ENCODE measurements at places on chromosomes 5 and 9.

GRCh38 chr9:133120501-133121197 is 391 bp downstream of the RALGDS start:
- no peak for DNase-seq

GRCh38 chr5:10511741-10512640 is 51.9 kb upstream of the ANKRD33B start:
- DNase-seq: no peak

DNA sequence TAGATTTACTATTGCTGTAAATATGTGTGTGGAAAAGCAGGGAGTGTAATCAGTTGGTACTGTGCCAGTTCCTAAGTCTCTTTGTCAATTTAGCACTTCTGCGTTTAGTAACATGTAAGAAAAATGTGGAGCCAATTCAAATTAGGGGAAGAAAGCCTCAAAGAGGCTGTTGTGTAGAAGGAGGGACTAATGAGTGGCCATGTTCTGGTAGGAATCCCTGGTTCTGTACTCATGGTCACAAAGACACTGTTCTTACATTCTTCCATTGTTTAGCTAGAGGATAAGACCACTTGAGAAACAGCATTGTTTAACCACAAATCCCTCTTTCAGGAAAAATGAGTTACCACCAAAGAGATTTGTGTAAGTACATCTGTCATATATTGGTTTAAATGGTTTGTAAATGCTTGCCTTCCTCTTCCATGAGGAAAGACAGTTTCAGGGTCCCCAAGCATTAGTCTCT is 14.9 kb downstream of the ARHGEF28 start:
- no peak for DNase-seq

- no peak for DNase-seq
These were observed 232.1 kb downstream of the ENC1 start for GRCh38 chr5:74408150-74409043.

- no peak for DNase-seq
These were observed 5.7 kb upstream of the OLFM1 start for GRCh38 chr9:135081731-135082130.

GRCh38 chr5:67272453-67273130 is 76.0 kb upstream of the CD180 start:
- DNase-seq: no peak

DNA sequence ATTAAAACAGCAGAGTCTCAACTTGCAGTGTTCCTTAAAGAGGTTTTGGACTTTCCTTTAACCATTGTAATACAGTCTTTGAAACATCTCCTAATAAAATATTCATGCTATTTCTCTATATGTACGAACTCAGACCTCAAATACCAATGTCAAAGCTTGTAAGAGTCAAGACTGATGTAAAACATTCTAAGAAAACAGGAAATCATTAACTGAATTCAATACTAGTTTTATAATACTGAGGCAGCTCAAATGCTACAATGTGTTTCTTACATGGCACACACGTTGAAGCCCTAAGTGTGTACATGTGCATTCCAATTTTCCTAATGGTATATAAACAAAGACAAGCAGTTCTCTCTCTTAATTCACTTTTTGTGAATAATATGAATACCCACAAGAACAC is 11.6 kb downstream of the PSIP1 start:
- DNase-seq: no peak

- DNase-seq: no peak
These were observed 87.0 kb upstream of the SPRY4 start for GRCh38 chr5:142411656-142412425.

- DNase-seq: no peak
These were observed 83.9 kb downstream of the MTREX start for GRCh38 chr5:55391707-55392106.

- DNase-seq: no peak
These were observed 71.5 kb downstream of the GADD45G start for GRCh38 chr9:89676281-89676680.

GRCh38 chr5:50856401-50857119 is 190.1 kb downstream of the PARP8 start:
- DNase-seq: no peak

GRCh38 chr9:134214766-134215419 is 50.5 kb upstream of the RNU6ATAC start:
- DNase-seq: no peak

DNA sequence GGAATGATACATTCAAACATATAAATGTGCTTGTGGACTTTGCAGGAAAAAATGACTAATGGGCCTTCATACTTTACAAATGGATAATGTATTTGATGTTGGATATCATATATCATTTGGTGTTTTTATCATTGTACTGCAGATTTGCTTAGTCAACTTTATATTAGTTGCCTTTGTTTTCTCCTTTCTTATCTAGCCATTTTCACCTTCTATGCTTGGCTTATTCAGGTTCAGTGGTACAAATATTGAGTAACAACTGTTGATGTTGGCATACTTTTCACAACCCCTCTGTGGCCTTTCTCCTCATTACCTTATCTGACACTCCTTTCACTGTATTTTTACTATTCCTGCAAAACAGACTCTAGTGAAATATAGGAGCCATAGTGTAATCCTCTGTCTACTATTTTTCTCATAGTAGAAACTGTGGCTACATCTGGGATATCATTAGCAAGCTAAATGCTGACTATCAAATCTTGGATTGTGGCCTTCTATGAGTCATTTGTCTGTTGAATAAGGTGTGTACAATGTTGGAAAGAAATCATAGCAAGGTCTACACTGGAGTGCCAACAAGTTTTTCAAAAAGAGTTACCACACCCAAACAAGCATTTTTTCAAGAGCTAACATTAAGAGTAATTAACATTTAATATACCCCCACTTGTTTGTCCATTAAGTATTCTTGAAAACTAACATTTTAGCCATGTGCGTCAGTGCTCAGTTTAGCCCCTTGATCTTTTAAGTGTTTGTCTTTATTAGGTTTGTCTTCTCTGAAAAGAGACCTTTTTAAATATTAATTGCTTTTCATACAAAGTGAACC is 330.1 kb downstream of the ADGRV1 start:
- DNase-seq: no peak

DNA sequence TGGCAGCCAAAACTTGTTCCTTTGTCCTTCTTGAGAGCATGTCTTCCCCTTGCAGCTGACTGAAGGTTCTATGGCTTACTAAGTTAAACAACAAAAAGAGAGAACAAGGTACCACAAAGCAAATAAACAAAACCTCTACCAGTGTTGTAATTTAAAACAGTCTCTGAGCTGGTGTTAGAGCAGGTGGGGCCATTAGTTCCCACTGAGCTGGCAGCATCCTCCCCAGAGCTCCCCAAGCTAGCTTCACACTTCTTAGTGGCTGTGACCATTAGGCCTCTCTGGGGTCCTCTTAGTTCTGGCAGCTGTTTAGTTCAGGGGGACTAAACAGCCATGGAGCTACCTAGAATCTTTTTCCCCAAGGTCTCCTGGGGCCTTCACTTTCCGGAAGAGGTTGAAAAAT is 128.6 kb upstream of the ELL2 start:
- DNase-seq: no peak

- no peak for DNase-seq
These were observed 883 bp upstream of the RNF145 start for GRCh38 chr5:159210210-159210661.

- no peak for DNase-seq
These were observed 58.6 kb downstream of the TMC1 start for GRCh38 chr9:72579880-72580550.

DNA sequence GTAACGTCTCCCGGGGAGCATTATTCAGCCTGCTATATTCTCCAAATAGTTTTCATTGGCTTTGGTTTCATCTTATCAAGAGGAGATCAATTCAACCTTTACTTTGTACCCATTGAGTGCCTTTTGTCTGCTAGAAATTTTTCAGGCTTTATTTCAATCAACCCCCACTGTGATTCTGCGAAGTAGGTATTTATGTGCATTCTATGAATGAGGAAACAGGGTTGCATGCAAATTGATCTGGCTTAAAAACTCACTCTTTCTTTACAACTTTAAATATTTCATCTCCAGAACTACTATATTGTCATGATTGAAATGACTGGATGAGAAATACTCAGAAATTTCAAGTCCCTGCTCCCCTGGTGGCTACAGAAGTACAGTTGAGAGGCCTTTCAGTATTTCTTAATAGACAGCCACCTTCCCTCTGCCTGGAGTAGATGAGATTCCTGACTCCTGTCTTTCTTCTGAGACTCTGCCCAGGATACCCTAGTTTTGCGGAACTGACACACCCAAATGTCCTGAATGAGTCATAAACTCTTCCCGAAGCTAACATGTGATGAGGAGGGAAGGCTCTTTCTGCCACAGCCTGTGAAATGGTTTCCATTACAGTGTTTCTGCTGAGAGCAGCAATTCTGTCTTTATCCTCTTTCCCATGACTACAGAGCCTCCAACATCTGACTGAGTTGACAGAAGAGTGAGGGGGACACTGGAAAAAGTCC is 52.6 kb upstream of the TNC start:
- DNase-seq: no peak

- DNase-seq: no peak
These were observed 67.1 kb upstream of the UNC5A start for GRCh38 chr5:176743136-176743861.

DNA sequence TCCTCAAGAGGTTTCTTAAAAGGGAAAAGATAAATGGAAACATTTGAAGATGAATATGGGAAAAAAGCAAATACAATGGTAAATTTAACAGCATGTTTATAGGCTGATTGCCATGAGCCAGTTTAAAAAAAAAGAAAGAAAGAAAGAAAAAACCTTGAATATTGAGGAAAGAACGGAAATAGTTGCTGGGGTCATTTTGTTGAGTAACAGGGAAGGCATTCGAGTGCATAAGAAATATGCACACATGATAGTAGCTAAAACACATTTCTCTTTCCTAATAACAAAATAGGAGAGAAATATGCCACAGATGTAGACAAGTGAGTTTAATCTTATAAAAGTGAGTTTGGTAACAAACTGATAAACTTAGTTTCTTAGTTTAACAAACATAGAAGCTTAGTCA is 864.6 kb upstream of the ACO1 start:
- no peak for DNase-seq

GRCh38 chr9:125435776-125436612 is 174.4 kb downstream of the GAPVD1 start:
- DNase-seq: no peak

DNA sequence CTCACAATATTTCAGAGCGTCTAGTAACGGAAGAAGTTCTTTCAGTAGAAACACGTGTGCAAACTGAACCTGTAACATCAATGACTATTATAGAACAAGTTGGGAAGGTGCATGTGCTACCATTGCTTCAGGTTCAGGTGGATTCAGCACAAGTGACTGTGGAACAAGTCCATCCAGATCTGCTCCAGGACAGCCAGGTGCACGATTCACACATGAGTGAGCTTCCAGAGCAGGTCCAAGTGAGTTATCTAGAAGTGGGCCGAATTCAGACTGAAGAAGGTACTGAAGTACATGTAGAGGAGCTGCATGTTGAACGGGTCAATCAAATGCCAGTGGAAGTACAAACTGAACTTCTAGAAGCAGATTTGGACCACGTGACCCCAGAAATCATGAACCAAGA is 17.4 kb upstream of the NIM1K start:
- DNase-seq: no peak

GRCh38 chr9:32483343-32483742 is 42.7 kb downstream of the RIGI start:
- DNase-seq: no peak

- DNase-seq: no peak
These were observed 64.1 kb downstream of the OSTF1 start for GRCh38 chr9:75152416-75152815.

GRCh38 chr5:58629271-58630159 is 46.6 kb downstream of the RAB3C start:
- DNase-seq: no peak

- no peak for DNase-seq
These were observed 1290.3 kb upstream of the CDH9 start for GRCh38 chr5:28328681-28329080.

- no peak for DNase-seq
These were observed 5.9 kb upstream of the PRKACG start for GRCh38 chr9:69019808-69020207.

GRCh38 chr5:17233488-17233887 is 16.1 kb downstream of the BASP1 start:
- DNase-seq: no peak

DNA sequence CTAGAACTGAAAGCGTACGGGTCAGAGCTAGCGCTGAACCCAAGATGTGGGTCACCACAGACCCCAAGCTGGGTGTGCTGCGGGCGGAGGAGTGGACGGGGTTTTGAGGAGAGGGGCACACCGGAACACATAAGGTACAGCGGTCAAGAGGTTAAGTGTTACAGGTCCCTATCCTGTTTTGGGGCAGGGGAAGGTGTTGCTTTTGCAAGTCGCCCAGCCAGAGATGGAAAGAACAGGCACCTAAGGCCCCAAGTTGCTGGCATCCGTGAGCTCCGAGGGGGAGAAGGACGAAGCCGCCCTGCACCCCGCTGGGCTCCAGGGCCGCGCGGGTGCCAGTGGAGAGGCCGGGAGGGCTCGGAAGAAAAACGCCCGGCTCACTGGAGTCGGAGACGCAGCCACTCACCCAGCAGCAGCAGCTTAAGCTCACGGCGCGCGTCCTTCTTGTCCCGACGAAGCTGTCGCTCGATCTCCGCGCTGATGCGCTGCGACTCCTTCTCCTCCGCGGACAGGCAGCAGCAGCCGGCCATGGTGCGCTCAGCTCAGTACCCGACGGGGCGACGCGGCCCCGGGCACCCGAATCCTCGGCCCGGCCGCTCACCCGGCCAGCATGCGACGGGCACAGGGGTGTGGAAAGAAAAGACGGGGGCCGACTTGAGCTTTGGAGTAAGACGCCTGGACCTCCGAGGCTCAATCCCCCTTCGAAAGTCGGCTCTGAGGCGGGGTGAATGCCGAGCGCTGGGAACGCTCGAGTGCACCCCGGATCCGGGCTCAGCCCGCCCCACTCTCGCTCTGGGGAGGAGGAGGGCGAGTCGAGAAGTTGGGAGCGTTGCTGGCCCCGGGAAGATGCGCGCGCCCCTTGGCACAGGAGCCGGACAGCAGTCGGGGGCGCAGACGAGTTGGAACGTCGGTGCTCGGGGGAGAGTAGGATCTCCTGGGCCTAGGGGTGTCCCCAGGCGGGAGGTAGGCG is 572 bp downstream of the GNA14 start:
- no peak for DNase-seq

DNA sequence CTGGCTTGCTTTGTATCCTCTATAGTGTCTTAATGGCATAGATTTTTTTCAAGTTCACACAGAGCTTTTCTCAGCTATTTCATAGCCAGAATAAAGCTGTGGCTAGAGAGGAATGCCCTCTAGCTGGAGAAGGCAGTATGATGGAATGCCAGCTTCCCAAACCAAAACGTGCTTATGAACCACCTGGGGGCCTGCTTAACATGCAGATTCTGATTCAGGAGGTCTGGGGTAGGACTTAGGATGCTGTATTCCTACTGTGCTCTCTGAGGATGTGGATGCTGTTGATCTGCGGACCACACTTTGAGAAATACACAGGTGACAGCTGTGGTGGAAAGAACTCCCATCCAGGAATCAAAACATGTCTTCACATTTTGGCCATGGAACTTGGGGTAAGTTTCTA is 49.9 kb upstream of the DPYSL3 start:
- no peak for DNase-seq

Data from thoracic aorta (tissue), 2 donors.